ENCODE measurements at places on chromosomes 1 and 21.

DNA sequence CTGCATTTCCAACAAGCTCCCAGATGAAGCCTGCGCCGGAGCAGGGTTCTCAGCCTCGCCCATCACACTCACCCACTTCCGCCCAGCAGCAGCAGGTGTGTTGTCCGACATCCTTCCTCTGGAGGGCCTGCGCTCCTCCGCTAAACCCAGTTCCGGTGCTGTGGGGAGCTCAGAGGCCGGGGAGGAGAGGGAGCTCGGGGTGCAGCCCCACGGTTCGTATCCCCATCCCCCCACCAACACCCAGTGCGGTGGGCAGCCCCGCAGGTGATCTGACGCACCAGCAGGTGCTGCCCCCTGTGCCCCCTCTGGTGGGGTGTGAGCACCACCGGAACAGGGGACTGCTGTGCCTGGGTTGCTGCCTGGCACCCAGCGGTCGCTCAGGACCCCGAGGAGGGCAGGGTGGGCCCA, 3.4 kb upstream of the PEX10 start:
- peak; percentile 23 for DNase-seq

DNA sequence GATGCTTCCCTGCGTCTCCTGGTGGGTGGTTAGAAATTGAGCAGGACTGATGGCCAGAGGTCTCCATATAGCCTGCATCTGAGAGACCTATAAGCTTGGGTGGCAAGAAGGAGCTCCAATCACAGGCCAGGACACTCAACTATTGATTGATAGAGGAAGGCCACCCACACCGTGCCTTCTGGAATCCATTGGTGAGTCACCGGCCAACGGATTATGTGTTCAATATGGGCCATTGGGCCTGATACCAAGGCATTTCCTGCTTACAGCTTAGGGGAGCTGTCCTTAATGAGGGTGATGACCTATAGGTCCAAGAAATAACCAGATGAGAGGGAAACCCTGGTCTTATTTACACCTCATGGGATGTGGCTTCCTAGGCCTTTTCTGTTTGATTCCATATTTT, 115.1 kb downstream of the PLPP3 start:
- DNase-seq: no peak

GRCh38 chr1:181152892-181153633, 64.6 kb downstream of the IER5 start:
- no peak for DNase-seq

DNA sequence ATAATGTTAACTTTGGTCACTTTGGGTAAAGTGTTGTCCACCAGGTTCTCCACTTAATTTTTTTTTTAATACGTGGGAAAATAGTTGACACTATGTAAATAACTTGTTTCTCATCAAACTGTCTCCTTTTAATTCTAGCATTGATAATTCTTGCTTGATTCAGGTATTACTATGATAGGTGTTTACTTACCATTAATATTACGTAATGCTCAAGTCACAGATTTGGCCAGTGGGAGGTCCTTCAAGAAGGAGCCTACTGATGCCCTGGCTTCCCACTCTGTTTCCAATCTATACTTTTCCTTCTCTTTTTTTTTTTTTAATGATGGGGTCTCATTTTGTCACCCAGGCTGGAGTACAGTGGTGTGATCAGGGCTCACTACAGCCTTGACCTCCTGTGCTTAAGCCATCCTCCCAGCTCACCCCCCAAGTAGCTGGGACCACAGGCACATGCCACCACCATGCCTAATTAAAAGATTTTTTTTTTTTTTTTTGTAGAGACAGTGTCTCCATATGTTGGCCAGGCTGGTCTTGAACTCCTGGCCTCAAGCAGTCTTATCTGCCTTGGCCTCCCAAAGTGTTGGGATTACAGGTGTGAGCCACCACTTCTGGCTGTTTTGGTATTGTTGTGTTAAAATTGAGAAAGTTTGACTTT, 29.9 kb downstream of the YTHDF2 start:
- no peak for DNase-seq

DNA sequence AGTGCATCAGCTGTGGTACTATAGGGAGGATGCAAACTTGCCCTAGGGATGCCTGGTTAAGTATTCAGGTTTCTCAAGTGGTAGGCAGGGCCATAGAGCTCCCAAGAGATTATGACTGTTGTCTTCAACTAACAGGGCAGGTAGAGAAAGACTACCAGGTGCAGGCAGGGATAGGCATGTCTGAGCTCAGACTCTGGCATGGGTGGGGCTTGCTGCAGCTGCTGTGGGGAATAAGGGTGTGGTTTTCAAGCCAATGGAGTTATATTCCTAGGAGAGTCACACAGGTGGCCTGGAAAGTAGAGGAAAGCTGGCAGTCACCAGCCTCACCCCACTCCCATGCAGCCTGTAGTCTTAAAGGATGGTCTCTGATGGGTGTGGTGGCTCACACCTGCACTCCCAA, 673.4 kb upstream of the ADGRL4 start:
- no peak for DNase-seq

Data from stimulated activated CD8-positive, alpha-beta memory T cell treated with anti-CD3 and anti-CD28 coated beads, Interleukin-4, amount 100 ng/mL, for 1 hour (primary cell).